ENCODE measurements at places on chromosomes 6 and 20. TPM values are rescaled to one million over a fixed set of nuclear protein-coding genes. Genes with fewer than 3 reads are reported as not detected.

SUPT3H gene
- total RNA-seq, result 28.9 TPM

BEND6 gene
- 84.6 TPM for total RNA-seq

ELOVL4 gene
- total RNA-seq, result 26.2 TPM

BPI gene
- not detected for total RNA-seq

MAK gene
- total RNA-seq, result 0.20 TPM

AKIRIN2 gene
- total RNA-seq, result 55.7 TPM

NDUFAF4 gene
- total RNA-seq, result 46.4 TPM

DAAM2 gene
- 229 TPM for total RNA-seq

All from dorsolateral prefrontal cortex (tissue), 122 donors.